RKO (cell line): ENCODE measurements at places on chromosomes 5 and 9.

- no peak for DNase-seq
Measured at GRCh38 chr9:25602400-25603044, 75.7 kb downstream of the TUSC1 start.

DNA sequence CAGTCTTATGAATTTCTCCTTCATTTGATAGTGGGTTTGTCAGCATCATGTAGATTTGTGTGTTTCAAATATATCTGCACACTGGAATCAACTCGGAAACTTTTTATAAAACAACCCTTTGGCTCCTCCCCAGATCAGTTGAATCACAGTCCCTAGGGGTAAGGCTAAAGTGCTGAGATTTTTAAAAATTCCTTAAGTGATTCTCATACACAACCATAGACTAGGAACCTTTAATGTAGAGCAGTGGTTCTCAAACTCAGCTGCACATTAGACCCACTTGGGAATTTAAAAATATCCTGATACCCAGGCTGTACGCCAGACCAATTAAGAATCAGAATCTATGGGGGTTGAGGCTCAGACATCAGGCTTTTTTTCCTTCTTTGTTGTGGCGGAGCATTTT lies 17.5 kb upstream of the JAK2 start:
- no peak for DNase-seq

GRCh38 chr5:142795251-142795650 lies 25.1 kb downstream of the ARHGAP26 start:
- DNase-seq: no peak

- no peak for DNase-seq
Measured at GRCh38 chr5:159313197-159313596, 17.1 kb downstream of the IL12B start.

- no peak for DNase-seq
Measured at GRCh38 chr5:154429341-154429740, 16.5 kb upstream of the SAP30L start.

DNA sequence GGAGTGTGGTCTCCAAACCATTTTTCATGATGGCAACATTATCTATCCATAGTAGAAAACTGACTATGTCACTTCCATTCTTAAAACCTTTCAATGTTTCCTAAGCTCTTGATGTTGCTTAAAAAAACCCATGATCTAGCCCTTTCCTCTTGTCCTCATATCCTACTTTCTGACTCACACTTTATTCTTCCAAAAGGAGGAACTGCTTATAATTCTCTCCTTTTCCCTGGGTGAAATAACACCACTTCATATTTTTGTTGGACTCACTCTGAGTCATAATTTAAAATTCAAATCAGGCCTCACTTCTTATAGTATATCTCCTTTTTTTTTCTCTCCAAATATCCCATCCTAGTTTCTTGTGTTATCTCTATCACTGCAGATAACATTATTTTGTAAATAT lies 513.9 kb downstream of the MAN2A1 start:
- DNase-seq: no peak

DNA sequence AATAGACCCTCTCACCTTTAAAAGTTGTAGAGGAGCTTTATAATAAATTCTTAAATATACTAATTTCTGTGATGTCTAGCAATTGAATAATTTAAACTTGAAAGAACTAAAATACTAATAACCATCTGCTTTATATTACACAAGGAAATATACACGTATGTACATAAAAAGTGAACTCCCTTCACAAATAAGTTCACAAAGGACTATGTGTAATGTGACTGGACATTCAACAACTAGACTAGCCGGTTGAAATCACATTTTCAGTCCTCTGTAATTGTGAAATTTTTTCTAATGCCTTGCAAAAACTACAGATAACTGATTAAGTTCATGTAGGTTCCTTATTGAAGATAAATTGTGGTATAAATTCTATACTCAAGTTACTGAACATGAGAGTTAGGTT lies 11.6 kb downstream of the NSA2 start:
- DNase-seq: no peak

DNA sequence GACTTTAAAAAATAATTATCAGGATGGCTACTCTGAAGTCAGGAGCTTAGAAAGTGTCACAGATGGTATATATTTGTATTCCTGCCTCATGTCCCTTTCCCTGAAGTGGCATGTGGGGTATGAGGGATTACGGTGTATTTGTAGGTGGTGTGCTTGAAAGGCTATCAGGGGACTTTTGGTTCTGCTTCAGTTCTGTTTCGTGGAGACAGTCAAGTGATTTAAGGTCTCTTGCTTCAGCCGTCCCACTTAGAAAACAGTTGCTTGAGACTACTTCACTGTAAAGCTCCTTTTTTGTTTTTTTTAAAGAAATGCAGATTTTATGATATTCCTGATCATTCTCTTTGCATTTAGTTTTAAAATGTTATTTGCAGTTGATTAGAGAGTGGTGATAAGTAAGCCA lies 18.3 kb downstream of the PARP8 start:
- DNase-seq: no peak

DNA sequence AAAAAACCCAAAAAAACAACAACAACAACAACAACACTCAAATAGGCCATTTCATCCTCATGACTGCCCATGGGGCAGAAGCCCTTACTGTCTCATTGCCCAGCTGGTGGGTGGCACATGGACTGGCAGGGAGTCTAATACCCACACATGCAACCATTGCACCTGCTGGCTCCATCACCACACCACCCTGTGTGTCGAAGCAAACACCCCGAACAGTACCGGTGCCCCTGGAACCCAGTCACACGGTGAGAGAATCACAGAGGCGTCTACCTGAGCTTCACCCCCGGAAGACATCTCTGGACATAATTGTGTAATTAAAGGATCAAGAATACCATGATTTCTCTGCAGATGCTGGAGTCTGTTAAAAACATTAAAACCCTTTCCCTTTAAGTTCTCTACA lies 6.5 kb downstream of the PAEP start:
- no peak for DNase-seq

DNA sequence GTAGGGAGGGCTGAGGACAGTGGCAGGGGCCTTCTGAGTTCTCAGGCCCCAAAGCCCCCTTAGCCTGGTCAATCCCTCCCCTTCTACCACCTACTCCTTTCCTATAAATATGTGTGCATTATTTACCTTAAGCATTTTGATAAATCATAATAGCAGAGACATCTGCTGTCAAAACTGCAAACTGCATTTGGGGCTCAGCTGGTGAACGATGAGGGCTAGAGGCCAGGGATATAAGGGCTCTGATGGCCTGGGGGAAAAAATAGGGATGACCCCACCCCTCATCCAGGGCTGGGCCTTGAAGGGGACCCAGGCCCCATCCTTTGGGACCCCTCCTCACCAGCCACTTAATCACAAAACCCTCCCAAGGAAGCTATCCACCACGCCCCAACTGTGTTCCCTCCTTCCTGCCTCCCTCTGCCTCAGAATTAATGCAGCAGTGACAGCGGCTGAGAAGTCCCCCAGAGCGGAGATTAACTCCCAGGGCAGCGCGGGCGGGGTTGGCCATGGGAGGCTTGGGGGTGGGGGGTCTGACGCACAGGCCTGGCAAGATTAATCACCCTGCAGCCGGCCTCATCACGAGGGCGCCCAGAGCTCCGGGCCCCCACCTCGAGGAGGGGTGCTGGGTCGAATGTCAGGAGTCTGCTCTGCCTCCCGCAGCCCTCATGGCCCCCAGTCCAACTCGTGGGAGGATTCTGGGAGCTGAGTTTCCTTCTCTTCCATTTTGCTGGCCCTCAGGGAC lies 42.1 kb downstream of the CXXC5 start:
- DNase-seq: peak; percentile 37

DNA sequence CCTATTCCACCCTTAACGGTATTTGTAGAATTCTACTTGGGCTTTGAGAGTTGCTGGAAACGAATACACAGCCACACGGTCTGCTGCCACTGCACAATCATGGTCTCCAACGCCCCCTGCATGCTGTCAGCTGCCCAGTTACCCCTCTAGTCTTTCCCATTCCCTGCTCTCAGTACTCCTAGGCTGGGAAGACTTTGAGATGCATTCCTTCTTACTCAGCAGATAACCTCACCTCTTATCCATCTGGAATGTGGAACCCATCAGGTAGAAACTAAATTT lies 92.8 kb downstream of the ANKH start:
- DNase-seq: no peak

- no peak for DNase-seq
Measured at GRCh38 chr5:160537940-160538339, 116.3 kb downstream of the PTTG1 start.

- no peak for DNase-seq
Measured at GRCh38 chr9:69486498-69486897, 161.5 kb downstream of the ENTREP1 start.

DNA sequence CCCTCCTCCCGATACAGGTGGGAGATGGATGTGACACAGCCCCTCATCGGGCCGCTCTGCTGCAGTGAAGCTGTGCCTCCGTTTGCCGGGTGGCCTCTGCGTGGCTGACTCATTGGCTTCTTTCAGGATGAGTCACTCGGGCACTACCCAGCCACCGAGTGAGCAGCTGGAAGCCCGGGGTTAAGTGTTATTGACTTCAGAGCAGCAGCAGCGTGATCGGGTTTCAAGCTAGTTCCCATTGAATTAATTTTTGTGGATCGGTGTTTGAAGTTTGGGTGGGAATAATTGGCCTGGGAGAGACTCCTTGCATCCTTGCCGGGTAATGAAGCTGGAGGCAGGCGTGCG lies 266.4 kb upstream of the IRX4 start:
- peak; percentile 38 for DNase-seq

- peak; percentile 54 for DNase-seq
Measured at GRCh38 chr9:35566417-35566816, 38.6 kb upstream of the TESK1 start.

DNA sequence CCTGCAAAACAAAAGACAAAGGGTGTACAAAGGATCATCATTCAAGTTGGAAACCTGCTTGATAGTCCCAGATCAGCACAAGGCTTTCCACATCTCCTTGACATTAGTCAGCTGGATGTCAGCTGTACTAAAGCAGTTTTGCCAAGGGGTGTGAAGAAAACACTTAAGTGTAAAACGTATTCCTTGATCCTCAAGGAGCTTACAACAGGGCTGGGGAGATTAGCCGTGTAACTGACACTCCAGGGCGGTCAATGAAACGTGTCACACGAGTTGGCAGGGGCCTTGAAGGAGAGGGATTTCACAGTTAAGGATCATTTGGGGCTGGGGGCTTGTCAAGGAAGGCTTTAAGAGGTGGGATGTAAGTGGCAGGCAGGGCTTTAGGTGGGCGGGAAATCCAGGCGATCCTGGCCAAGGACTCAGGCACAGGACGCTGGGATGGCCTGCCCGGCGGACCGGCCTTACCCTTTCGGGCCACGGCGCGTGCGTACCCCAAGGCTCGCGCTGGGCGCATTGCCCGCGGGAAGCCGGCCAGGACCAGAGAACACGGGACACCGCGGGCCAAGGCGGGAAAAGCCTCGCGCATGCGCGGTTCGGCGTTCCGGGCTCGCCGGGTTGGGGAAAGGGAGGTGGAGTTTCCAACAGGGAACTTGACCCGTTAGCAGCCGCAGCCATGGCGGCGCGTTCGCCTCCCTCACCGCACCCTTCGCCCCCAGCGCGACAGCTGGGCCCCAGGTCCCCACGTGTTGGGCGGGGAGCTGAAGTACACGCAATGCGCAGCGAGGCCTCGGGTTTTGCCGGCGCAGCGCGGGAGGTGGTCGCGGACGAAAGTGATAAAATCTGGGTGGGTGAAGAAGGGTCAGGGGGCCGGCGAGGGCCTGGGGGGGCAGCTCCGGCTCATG lies at the start of gene CNTLN:
Gene CNTLN (plus strand): TSS at position 645 of the 899 bp plus-strand sequence. CDS start 26 bp downstream, at position 671.
- DNase-seq: peak; percentile 91

DNA sequence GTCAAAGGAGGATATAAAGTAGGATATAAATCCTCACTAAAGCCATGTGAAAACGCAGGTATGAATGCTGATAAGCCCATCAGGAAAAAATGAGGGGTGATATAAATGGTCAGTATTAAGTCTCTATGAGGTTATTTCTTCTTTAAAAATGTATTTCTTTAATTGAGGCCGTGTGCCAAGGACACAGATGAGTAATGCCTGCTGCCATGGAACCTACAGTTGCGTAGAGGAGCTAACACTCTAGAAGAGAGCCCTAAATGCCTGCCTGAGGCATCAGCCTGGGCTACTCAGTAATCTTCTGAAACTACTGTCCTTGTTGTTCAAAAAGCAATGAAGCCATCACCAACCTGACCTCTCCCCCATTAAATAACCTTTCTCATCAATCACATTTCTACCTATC lies 84.9 kb downstream of the KLHL3 start:
- no peak for DNase-seq

DNA sequence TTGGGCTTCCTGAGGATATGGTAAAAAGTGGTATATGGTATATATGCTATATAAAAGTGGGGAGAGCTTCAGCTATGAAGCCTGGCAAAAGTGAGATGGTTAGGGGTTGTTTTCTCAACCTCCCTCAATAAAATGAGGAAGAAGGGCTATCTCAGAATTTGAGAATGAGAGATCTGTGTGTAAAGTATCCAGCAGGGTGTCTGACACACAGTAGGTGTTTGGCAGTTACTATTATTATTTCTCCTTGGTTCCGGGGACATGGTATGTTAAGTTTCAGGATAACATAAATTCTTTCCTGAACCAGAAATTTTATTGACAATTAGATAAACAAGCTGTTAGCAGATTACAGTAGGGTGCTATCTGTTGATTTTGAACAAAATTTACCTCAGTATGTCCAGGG lies 94.1 kb downstream of the DENND1A start:
- DNase-seq: no peak

- DNase-seq: no peak
Measured at GRCh38 chr9:96599298-96599697, 20.3 kb downstream of the CDC14B start.

GRCh38 chr9:96486386-96487028 lies 36.5 kb downstream of the HABP4 start:
- DNase-seq: no peak

DNA sequence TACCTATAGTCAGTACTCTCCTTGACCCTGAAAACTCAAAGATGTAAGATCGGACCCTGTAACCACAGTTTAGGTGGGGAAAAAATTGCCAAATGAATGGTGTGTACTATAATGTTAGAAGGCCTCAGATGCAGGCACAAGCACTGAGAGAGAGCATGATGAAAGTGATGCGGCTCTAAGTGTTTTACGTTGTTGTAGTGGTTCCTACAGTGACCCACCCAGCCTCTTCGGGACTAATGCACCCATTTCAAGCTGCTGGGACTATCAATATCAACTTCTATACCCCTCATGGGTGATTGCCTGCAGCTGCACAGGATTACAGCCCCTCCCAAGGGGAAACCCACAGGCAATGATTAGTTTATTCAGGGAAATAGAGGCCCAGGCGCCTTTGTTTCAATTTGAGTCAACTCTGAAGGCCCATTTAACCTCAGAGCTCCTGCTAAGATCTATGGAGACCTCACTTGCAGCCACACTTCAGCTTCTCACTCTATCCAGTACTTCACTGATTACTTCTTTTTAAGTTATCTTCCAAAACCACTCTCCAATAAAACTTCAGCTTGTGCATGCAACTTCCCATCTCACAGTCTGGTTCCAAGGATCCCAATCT lies 340.7 kb downstream of the NR2F1-AS1 start:
- DNase-seq: no peak

DNA sequence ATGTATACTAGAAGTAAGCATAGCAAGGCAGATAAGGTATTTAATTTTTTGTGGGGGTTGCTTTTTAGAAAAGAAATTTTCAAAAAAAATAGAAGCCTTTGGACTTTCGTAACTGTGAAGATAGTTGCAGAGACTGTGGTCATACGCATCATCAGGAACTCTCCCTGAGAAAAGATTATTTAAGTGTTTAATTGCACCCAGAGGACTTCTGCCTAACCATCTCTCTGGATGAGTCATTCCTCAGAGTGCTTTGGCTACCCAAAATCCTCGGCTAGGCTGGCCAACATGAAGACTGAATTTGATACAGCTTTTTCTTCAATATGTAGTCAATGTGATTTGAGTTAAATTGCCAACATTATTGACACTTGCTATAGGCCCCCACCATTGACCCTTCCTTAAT lies 296.4 kb downstream of the TLR4 start:
- no peak for DNase-seq

GRCh38 chr9:118536153-118536552 lies 832.0 kb downstream of the TLR4 start:
- no peak for DNase-seq
